ENCODE measurements at places on chromosomes 1 and 21.

DNA sequence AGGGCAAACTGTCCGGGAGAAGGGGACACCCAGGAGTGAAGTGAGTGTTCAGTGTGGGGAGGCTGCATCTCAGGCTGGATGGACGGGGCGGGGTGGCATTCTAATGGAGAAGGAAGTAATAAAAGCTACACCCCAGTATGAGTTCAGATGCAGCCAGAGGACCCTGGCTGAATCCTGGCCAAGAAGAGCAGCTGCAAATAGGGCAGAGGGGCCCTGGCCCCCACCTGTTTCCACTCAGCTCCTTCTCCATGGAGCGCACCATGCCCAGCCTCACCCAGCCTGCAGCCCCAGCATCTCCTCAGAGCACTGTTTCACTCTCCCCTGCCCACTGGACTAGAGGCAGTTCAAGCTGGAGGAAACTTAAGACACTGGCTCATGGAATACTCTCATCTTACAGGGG is 46.4 kb downstream of the KCND3 start:
- no peak for DNase-seq

- DNase-seq, result no peak
Measured at GRCh38 chr1:222777463-222777862, 37.4 kb upstream of the DISP1 start.

DNA sequence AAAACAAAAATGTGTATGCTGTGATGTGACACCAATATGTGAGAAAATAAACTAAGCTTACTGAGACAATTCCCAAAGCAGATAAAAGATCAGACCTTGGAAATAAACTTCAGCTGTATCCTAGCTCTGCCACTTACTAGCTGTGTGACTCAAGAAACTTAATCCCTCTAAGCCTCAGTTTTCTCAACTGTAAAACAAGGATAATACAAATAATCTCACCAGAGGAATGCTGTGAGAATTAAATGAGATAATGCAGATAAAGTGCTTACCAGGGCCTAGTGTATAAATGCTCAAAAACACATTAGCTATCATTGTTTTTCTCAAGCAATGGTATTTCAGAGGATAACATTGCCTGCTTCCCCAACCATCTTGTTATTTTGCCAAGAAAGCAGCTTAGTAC is 2.1 kb downstream of the HEATR1 start:
- DNase-seq, result no peak

DNA sequence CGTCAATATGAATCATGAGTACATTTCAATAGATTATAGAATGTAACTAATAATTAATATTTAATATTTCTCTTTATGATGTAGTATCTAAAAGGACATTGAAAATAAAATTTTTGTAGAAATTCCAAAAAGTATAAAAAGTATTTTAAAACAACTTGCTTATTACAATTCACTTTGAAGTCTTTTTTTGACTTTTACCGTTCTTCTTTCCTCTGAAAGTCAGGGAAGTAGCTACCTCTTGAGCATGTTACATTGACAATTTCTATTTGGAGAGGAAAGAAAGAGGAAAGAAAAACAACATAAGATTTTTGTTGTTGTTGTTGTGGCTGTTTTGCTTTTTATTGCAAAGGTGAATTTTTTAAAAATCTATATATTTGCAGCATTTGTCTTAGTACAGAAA is 1.3 kb downstream of the PTPRC start:
- DNase-seq, result no peak

DNA sequence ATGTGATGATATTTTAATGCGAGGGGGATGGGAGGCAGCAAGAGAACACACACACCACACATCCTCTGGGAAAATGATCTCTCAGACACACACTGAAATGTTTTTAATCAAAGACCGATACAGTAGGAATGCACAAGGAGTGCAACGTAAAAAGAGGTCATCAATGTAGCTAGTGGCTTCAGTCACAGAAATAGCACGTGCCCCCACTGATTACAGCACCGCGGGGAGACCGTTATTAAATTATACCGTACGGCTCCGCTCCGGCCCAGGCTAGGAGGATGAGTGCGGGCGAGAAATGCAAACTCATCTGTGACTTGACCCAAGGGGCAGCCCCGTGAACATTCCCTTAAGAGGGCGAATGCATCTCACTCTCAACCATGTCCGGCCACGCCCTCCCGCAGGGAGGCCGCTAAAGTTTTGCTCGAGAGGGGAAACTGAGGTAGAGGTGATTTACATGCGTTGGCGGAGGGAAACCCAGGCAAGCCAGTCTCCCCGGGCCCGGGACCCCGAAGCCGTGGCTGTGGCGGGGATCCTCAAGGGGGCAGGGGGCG is 552 bp downstream of the UBR4 start:
- no peak for DNase-seq

DNA sequence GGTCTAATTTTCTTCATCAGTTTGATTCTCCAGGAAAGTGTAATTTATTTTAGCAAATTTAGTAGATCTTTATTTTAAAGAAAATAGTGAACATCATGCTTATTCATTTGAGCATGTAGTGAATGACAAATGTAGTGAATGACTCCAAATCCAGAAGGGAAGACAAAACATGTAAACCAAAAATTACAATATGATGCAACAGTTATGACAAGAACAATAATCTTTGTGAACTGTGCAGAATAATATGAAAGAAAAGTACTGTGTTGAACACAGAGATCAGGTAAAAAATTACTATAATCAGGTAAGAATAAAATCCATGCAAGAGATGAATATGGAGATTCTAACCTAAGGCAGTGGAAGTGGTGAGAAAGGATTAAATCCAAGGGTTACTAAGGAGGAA is 30.0 kb upstream of the DPH5 start:
- no peak for DNase-seq

- DNase-seq, result no peak
Measured at GRCh38 chr1:186775881-186776560, 52.7 kb upstream of the PLA2G4A start.

- DNase-seq, result no peak
Measured at GRCh38 chr1:69230208-69230607, 337.5 kb upstream of the LRRC7 start.

GRCh38 chr1:204451352-204452124 is 39.9 kb upstream of the PPP1R15B start:
- DNase-seq, result no peak

- DNase-seq, result no peak
Measured at GRCh38 chr1:205962821-205963221, 19.6 kb upstream of the SLC26A9 start.

DNA sequence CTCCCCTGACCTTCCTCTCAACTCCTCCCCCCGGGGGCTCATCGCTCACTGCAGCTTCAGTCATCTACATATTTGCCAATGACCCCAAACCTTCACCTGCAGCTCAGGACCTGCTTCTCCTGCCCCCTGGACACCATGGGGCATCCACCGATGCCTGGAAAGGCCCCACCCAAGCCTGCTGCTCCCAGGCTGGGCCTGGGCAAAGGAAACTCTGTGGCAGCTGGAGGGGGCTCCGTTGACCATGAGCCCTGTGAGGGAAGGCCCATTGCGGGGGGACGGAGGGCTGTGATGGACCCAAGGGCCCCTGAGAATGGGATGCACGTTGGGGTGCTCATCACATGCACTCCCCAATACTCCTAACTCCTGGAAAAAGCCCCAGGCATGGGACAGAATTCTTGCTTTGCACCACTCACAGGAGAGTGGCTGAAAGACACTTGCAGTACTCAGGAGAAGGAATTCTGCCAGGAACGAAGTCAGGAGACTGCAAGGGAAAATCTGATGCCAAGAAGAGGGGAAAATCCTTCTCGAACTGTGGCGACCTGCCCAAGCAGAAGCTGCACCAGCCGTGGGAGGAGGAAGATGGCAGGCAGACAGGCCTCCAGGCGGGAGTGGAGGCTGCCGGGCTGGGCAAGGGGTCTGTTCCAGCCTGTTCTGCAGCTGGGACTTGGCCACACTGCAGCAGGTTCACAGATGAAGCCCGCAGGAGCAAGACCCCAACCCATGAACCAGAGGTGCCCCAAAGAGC is 18.4 kb downstream of the MATN1 start:
- DNase-seq, result no peak

- DNase-seq, result no peak
Measured at GRCh38 chr1:93729906-93730305, 48.3 kb upstream of the BCAR3 start.

DNA sequence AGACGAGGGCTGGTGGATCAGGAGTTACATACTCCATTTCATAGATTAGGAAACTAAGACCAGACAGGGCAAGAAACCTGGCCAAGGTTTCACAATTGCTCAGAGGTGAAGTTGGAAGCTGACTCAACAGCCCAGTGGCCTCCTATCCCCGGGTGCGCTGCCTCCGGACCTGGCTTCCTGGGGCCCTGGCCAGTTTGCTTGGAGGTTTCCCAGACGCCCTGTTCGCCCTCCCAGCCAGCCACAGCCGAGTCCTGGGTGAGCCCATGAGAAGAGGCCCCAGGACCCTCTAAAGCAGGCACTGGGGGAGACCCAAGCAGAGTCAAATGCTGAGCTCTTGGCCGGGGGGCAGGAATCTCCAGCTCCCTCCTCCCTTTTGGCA is 180.1 kb downstream of the ZBTB18 start:
- DNase-seq, result no peak

DNA sequence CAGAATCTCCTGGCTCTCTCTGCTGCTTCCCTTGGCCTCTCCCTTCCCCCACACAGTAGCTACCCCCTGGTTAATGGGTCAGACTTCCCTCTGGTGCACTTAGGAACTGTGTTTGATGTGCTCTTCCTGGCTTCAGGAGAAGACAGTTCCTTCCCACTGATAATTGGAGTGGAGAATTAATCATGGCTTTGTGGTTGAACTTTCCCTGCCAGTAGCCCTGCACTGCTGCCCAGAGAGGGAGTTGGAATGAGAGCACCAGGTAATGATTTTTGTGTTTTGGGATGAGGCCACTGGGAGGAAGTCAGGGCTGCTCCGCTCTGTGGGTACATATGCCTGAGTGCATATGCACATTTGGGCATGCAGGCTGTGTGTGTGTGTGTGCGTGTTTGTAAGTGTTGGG is 39.7 kb upstream of the PADI2 start:
- DNase-seq, result no peak

GRCh38 chr1:40876891-40877290 is 14.7 kb upstream of the CITED4 start:
- no peak for DNase-seq

DNA sequence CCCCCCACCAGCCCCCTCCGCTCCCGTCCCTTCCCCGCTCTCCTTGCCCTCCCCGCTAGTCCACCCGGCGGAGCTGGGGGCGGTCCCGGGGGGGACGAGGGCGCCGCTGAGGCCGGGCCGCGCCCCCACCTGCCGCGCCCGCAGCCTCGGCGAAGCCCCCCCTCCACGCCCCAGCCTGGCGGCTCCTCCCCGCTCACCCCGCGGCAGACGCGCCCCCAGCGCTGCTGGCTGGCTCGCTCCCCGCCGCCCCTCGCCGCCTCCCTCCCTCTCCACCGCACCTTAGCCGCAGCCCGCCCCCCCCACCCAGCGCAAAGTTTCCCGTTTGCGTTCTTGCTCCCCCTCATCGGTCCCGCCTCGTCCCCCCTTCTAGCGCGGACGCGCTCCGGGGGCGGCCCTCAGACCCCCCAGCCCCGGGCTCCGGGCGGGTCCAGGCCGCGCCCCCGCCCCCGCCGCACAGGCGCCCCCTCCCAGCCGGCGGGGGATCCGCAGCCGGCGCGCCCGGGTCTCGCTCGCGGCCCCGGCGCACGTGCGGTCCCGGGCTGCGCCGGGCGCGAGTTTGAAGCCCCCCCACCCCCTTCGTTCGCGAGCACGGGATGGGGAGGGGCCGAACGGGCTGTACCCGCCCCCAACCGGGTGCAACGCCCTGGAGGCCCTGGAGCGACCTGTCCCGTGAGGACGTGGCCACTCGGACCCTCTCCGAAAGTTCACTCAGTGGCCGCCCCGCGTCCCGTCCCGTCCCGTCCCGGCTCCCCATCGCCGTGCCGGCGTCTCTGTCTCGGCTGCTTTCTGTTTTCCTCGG is 623 bp downstream of the PTPRF start:
- DNase-seq, result no peak

DNA sequence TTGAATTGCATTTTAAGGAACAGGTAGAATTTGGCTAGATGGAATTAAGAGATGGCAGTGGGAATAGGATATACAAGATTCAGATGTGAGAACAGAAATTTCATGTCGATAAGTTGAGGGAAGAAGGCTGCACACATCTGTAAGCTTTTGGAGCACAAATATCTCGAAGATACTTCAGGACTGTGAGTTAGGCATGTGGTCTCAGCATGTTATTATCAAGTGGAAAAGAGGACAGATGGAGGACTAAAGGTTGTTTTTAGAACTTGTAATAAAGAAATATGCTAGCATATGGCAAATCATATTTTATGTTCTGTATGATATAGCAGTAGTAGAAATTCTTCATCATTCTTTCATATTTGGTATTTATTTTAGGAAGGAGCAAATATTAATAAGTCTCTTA is 61.5 kb downstream of the KIF1B start:
- no peak for DNase-seq

DNA sequence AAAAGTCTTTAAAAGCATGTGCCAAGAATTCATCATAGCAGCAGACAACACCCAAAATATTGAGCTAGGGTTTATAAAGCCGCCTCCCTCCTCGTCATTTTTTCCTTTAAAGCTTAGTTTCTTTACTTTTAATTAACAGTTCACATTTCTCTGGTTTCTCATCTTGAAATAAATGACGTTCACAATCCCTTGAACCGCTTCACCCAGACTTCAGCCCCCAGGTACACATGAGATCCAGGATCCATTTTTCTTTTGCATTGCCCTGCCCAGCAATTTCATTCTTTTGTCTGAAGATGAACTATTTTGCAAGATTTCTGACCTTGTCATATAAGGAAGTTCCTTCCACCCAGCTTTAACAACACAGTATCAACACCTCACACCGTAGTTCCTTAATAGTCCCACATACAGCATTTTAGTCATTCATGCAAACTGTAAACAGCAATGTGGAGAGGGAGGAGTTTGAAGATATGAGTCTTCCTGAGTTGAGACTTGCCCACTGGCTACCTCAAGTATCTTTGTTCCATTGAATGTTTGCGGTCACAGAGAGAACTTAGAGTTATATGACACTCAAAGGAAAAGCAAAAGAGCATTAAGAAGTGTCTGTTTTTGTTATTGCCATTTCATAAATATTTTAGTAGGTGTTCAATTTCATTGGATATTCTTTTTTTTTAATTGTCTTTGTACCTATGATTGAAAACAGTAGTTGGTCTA is 35.3 kb upstream of the CACYBP start:
- DNase-seq, result no peak

DNA sequence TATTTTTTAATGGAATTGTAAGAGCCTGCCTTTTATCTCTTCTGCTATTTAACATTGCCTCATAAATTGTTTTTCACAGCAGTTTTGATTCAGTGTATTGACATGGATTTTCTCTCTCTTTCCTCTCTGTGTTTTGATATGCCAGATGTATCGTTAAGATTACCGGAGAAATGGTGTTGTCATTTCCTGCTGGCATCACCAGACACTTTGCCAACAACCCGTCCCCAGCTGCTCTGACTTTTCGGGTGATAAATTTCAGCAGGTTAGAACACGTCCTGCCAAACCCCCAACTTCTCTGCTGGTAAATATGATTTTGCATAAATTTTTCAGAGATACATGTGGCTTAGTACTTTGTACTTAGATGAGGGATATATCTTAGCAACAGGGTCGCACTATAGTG is 23.1 kb upstream of the DYNLT5 start:
- peak; percentile 94 for DNase-seq

DNA sequence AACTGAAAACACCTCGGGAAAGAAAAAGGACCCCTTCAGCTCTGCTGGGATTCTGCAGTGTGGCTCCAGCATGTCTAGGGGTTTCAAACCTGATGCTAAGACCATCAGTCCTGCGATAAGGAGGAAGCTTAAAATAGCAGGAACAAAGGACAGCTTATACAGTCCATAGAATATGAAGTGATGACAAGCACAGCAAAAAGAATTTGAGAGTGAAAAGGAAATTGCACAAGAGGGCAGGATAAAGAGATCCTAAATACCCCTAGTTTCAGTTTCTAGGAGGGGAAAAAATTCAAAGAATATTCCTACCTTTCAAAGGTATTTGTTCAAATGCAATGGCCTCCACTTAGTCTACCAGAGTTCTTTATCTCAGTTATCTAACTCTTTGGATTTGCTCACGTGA is 171.4 kb downstream of the TGFB2 start:
- no peak for DNase-seq

Measured in pulmonary artery endothelial cell (primary cell).